ENCODE measurements at places on chromosomes 7 and 10.

- DNase-seq = no peak
Observed at GRCh38 chr7:121576148-121576917, 180.2 kb upstream of the FAM3C start.

- DNase-seq = no peak
Observed at GRCh38 chr7:23715099-23715498, 5.1 kb downstream of the STK31 start.

GRCh38 chr7:102421706-102422240, 11.6 kb upstream of the ORAI2 start:
- no peak for DNase-seq

GRCh38 chr10:35451151-35452016, 115.1 kb downstream of the CCNY start:
- DNase-seq = no peak

DNA sequence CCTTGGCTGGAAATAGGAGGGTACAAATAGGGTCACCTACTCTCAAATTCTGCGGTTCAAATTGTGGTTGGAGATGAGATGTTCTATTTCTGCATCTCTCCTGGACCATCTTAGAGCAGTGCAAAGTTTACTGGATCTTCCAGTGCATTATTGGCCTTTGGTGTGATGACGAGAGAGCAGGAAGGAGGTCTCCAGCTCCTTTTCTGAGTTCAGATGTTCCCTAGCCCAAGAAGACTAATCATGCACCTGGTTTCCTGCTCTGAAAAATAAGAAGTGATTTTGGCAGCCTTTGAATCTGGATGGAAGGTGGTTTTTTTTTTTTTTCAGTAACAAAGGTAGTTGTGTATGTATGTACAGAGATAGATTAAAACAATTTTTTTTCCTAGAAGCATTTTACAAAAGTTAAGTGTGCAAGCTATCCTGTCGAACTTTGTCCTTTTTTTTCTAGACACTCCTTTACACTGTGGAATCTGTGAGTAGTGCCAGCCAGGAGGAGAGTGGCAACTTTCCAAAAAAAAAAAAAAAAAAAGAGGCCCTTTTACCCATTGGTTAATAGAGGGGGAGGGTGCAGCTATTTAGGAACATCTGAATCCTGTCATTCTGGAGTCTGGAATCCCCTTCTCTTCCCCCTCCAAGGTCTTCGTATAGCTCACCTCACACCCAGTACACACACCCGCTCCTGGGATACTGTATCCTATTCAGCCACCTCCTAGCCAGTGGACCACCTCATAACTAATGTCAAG, 26.3 kb downstream of the PAPSS2 start:
- DNase-seq = no peak

DNA sequence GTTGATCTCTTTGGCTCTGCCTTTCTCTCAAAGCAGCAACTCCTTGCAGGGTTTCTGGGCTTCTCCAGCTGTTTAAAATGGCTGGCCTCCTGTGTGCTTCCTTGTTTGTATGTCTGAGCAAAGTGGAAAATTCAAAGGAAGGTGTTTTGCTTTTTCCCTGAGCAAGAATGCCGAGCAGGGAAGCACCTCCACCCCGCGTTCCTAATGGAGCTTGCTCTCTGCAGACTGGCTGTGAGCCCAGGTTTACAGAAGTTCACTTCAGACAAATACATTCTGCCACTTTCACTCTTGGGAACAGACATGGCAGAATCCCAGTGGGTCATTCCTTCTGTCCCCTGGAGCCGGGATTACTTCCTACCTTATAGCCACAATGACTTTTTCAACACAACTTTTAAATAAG, 181.8 kb upstream of the AGK start:
- no peak for DNase-seq

GRCh38 chr10:14583252-14583651, 191.4 kb downstream of the FAM107B start:
- no peak for DNase-seq

GRCh38 chr7:36151921-36152755, 916 bp upstream of the EEPD1 start:
- DNase-seq = no peak
